CD4-positive, CD25-positive, alpha-beta regulatory T cell (primary cell): ENCODE measurements at places on chromosomes 2 and 18. TPM values are rescaled to one million over a fixed set of nuclear protein-coding genes. Genes with fewer than 3 reads are reported as not detected.

DNA sequence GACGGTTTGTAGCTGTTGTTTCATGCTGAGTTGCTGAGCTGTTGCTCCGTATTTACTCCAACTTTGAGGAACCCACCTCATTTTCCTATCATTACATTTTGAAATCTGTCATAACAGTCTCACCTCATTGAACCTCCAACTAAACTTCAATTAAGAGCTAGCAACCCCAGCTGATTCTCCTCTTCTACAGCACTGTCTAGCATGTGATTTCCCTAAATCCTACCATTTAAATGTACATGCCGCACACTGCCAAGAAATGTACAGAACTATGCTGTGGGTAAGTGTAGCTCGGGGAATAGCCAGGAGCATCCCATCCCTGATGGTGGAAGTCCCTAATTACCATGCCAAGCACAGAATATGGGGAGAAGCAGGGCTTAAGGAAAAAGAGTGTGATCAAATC is 299.9 kb downstream of the AFF3 start:
- no peak for DNase-seq

DNA sequence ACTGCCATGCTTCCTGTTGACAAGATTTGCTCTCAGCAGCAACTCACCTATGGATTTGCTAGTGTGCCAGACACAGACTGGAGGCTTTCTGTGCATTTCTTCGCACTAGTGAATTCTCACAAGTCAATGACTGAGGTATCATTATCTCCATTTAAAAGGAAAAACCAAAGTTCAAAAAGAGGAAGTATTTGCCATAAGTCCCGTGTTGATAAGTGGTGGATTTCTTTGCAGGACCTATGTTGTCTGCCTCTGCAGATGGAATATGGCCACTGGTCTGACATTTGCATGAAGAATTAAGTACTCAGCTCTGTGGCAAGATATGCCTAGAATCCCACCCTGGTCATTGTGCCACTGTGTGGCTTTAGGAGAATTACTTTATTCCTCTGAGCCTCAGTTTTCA is 299.6 kb downstream of the PAX3 start:
- DNase-seq = no peak

DNA sequence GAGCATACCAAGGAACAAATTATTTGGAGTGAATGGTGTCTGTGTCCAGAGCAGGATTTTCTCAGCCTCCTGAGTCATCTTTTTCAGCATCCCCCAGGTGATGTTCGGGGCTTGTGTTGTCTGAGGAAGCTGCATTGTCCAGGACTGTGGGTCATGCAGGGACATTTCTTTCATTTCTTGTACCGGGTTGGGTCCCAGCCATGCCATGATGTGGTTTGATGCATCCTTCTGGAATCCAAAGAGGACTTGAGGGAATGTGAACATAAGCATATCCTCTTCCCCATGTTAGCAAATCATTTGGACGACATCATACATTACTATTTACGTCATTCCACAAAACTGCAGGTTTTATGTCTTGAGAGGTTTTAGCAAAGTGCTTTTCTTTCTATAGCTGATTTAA is 797.8 kb downstream of the CCDC85A start:
- DNase-seq = no peak

- no peak for DNase-seq
Measured at GRCh38 chr18:649341-649740, 8.1 kb upstream of the TYMS start.

MC2R gene
- polyA plus RNA-seq = not detected

- DNase-seq = no peak
Measured at GRCh38 chr2:127618551-127619202, 27.3 kb upstream of the GPR17 start.

- no peak for DNase-seq
Measured at GRCh38 chr2:215466097-215466909, 30.4 kb upstream of the FN1 start.

RAPH1 gene
- polyA plus RNA-seq = 0.84 TPM

DNA sequence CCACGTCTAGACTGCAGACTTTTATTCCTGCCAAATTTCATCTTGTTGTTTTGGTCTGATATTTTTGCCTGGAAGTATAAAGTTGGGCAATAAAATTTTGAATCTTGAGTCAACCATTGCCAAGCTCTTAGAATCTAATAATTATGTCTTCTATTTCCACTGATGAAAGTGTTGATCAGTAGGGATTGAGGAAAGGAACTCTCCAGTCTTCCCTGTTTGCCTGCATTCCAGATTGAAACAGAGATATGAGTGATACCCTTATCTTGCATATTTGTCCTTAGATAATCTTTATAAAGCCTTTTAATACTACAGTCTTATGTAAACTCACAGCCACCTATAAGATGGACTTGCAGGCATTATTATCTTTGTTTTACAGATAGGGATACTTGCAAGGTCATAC is 45.5 kb upstream of the UBE2E3 start:
- DNase-seq = no peak

- DNase-seq = no peak
Measured at GRCh38 chr18:37284260-37284659, 281.3 kb downstream of the CELF4 start.

DNA sequence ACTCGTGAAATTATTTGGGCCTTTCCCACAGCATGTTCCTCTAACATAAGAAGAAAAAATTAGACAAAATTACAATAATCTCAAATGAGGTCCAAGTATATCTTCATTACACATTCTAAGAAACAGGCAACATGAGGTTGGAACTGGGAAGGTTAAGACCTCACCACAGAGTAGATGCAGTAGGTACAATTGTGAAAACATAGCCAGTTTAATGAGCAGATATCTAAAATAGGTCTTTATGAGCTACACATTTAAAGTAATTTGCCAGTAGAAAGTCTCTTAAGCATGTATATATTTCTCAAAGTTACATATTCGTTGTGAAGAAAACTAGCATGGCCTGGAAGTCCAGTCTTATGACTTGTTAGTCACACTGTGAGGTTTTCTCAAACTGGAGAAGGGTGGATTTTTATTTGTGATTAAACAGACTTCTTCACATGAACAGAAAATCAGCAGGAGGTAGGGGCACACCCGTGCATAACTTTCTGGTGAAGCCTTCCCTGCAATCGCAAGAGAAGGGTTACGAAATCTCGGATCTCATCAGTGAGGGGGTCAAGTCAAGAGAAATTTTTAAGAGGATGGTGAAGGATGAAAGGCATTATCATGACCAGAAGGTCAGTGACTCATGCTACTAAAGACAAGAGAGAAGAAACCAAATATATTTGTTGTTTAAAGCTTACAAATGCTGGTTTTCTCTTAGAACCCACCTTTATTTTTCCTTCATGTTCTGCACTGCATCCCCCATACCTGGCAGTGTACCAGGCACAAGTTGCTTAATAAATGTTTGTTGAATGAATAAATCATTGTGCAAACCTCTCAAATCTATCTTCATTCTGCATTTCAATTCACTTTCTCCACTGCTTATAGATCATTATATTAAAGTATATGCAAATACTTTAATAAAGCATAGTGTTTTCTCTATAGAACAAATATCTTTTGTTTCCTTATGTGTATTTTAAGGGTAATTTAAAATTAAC is 5.1 kb upstream of the RAB27B start:
- DNase-seq = no peak

GRCh38 chr2:149899390-149899789 is 311.8 kb upstream of the MMADHC start:
- DNase-seq = no peak

MLPH gene
- not detected for polyA plus RNA-seq

GRCh38 chr18:47832348-47832747 is 98.1 kb downstream of the SMAD2 start:
- no peak for DNase-seq

DNA sequence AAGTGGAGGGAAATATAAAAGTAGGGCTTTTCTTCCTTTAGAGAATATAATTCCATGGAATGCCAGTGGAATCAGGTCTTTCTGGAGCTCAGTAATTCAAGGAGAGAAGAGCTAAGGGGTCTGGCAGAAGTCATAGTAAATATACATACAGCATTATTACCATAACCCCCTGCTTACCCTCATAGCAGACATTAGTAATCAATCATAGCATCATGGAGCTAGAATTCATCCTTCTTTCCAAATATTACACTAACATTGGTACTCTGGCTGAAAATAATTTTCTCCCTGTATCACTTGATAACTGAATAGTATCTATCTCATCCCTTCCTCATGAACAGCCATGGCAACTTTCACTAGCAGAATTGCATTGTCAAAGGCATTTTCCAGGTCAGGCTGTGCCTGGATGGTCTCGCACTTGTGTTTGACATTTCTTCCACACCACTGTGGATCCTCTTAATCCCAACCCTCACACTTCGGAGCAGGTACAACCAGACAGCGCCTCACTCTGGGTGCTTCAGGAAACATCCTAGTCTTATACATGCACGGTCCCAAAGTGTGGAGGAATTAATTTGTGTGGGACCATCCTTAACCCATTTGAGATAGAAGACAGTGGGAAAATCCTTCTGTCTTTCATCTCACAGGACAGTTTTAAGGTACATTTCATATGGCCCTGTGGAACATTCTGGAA is 84.2 kb upstream of the SEC11C start:
- DNase-seq = no peak

GRCh38 chr2:119702203-119702917 is 23.4 kb downstream of the TMEM177 start:
- no peak for DNase-seq

DNA sequence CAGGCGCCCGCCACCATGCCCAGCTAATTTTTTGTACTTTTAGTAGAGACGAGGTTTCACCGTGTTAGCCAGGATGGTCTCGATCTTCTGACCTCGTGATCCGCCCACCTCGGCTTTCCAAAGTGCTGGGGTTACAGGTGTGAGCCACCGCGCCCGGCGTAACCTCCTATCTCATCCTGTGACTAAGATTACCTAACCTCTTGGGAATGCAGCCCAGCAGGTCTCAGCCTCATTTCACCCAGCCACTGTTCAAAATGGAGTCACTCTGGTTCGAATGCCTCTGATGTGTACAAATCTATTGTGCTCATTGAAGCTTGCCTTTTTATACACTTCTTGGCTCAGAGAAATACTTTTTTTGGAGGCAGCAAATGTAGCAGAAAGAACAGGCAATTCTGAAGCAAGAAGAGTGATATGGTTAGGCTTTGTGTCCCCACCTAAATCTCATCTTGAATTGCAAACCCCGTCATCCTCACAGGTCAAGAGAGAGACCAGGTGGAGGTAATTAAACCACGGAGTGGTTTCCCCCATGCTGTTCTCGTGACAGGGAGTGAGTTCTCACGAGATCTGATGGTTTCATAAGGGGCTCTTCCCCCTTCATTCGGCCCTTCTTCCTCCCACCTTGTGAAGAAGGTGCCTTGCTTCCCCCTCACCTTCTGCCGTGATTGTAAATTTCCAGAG is 60.6 kb downstream of the SLC4A3 start:
- no peak for DNase-seq

DNA sequence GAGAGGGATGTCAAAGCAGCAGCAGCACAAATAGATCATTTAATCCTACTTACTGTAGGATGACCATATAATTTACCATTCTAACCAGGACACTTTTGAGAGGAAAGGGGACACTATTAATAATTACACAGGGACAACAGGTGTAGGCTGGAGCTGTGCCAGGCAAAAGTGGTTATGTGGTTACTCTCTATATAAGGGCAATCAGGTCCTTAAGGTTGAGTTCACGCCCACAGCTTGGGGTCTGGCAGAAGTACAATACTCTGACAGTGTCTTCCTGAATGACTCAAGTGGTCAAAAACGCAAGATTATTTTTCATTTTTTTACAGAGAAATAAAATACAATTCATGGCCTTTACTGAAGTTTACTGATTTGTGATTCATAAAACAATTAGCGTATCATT is 2.8 kb downstream of the PREPL start:
- DNase-seq = peak; percentile 23

BOK gene
- polyA plus RNA-seq = not detected

ATP6V1B1 gene
- not detected for polyA plus RNA-seq

NOSTRIN gene
- polyA plus RNA-seq = not detected

DNA sequence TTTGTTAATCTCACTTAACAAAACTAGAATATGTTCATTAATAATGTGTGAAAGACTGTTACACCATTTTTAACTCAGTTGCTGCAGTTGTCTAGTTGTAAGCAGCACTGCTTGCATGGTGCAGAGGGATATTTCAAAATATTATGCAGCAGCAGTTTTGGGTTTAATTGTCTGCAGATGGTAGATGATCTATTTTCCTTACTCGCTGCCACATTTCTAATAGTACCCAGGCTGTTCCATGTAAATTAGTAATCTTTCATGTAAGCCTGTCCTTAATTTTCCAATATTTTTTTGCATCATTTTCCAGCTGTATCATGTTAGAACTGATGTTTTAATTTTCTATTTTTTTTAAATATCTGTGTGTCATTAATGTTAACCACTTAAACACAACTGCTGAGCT is 488.1 kb upstream of the RAB12 start:
- no peak for DNase-seq
